ENCODE measurements at places on chromosomes 11 and 22. TPM values are rescaled to one million over a fixed set of nuclear protein-coding genes. Genes with fewer than 3 reads are reported as not detected.

- DNase-seq, result no peak
Measured at GRCh38 chr11:106231591-106231990, 154.1 kb downstream of the AASDHPPT start.

DNA sequence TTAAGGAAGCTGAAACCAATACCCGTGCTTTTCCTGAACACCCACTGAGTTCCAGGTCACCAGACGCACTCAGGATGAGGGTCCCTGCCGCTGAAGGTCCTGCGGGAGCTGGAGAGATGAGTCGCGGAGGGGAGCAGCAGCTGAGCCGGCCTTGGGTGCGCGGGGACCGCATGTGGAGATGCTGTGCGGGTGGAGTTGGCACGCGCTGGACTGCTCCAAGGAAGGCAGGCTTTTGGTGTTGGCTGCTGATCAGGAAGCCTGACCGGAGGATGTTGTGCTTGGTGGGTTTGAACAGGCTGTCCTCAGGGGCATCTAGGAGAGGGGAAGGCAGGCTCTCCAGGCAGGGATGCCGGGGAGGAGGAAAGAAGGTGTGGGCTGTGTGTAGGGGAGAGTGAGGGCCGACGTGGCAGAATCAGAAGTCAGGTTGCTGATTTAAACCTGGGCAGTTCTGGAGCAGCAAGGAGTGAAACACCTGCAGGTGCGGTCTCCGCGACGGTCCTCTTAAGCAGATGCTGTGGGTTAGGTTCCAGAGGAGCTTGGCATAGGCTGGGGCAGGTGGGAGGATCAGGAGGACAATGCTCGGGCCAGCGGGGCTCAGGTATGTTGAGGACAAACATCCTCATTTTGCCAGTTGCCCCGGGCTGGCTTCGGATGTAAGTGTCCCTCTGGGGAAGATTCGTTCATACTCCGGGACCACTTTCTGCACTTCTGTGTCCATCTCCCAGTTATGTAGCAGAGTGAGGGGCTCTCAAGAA lies 197.5 kb upstream of the B3GAT1 start:
- DNase-seq, result no peak

DNA sequence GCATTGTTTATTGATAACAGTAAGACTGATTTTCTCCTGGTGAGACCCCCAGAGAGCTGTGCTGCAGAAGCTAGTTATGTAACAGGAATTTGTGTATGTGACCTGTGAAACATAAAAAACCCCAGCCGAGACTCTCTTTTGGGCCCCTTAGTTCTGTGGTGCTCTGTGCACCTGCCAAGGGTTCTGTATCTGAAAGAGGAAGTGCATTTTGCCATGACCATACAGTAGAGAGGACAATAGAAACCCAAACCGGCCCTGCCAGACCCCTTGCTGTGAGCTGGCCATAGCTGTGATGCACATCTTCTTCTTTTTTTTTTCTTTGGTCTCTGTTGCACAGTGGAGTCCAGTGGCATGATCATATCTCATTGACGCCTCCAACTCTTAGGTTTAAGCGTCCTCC lies 31.4 kb upstream of the APOL5 start:
- no peak for DNase-seq

GRCh38 chr11:32266601-32267000 lies 168.7 kb downstream of the WT1 start:
- no peak for DNase-seq

- DNase-seq, result no peak
Measured at GRCh38 chr11:47395223-47396048, 13.0 kb upstream of the SLC39A13 start.

DNA sequence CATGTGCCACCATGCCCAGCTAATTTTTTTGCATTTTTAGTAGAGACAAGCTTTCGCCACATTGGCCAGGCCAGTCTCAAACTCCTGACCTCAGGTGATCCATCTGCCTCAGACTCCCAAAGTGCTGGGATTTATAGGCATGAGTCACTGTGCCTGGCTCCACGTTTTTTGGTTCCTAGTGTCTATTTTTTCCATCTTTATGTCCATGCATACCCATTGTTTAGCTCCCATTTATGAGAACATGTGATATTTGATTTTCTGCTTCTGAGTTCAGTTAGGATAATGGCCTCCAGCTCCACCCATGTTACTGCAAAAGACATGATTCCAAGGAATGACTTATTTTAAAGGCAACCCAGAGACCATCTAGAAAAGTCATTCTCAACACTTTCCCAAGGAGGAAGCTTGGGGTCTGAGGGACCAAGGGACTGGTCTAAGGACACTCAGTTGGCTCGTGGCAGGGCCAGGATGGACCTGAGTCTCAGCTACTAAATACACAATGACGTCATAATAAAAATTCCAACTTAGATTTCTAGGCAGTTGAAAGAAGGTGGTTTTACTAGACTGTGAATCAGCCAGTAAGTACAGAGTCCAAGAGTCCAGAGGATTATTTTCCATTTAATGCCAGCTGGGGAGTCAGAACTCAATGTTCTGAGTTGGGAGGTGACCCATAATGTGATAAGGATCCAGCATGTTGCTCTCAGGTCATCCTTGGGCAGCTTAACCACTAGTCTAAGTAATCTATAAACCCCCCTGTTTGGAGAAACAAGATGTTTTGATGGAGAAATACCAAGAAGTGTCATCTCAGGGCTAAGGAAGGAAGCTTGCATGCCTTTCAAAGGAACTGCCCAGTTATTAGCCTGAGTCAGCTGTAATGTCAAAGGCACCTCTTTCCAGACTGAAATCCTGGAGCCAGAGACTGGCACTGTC lies 39.4 kb downstream of the ABTB2 start:
- no peak for DNase-seq

DNA sequence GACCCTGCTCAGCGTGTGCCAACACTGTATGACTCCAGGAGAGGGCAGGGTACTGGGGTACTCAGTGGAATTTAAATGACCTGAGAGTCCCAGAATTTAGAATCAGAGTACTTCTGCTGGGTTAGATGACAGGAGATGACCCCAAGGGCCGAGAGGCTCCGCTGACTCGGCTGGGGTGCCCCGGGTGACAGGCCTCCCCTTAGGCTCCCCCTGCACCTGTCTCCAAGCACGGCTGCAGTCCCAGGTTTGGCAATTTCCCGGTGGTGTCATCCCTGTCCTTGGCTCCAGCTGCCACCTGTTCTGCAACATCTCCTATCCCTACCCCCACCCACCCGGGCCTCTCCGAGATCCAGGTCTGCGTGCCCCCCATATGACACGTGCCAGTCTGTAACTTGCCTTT lies 1.3 kb downstream of the ACTN3 start:
- no peak for DNase-seq

DNA sequence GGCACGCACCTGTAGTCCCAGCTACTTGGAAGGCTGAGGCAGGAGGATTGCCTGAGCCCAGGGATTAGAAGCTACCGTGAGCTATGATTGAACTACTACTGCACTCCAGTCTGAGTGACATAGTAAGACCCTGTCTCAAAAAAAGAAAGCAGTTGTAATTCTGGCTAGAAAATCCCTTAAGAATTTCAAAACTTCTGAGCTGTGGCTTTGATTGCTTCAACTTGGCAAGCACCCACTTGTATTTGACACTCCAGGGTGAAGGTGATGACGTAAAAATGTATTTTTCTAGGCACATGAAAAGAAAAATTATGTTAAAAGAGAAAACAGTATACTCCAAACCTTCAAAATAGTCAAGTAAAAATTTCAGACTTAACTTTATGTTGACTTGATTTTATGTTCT lies 23.6 kb upstream of the ALKBH3 start:
- DNase-seq, result no peak

GRCh38 chr11:95920460-95921105 lies 3.3 kb downstream of the MTMR2 start:
- no peak for DNase-seq

DNA sequence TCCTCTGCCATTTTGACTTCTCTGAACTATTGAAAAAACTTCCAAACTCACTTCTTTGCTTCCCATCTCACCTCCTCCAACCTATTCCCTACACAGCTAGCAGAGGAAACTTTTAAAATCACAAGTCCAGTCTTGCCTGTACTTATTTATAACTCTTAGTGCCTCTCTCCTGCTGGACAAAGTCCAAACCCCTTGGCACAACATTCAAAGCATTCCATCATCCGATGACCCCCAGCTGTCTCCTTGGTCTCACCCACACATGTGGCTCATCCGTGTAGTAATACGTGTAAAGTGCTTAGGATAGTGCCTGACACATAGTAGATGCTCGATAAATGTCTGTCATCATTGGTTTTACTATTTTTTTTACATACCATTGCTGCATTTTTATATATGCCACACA lies 101.4 kb downstream of the PARVA start:
- peak; percentile 36 for DNase-seq

- no peak for DNase-seq
Measured at GRCh38 chr11:33311680-33312079, 54.5 kb downstream of the HIPK3 start.

DNA sequence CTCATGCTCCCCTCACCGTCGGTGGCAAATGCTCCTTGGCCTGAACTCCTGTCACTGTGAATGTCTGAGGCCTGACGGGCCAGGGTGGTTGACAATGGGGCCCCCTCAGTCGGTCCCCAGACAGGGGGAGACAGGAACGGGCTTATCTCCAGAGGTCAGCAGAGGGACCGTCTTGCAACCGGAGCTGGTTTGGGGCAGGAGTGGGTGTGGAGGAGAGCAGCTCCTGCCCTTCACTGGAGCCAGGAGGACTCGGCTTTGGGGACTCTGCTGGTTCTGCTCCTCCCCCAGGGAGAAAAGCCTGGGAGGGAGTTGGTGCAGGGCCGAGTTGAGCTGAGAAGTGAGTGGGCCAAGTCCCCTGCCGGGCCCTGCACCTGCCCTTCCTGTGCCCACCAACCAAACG lies 354.4 kb downstream of the BRD1 start:
- DNase-seq, result no peak

DNA sequence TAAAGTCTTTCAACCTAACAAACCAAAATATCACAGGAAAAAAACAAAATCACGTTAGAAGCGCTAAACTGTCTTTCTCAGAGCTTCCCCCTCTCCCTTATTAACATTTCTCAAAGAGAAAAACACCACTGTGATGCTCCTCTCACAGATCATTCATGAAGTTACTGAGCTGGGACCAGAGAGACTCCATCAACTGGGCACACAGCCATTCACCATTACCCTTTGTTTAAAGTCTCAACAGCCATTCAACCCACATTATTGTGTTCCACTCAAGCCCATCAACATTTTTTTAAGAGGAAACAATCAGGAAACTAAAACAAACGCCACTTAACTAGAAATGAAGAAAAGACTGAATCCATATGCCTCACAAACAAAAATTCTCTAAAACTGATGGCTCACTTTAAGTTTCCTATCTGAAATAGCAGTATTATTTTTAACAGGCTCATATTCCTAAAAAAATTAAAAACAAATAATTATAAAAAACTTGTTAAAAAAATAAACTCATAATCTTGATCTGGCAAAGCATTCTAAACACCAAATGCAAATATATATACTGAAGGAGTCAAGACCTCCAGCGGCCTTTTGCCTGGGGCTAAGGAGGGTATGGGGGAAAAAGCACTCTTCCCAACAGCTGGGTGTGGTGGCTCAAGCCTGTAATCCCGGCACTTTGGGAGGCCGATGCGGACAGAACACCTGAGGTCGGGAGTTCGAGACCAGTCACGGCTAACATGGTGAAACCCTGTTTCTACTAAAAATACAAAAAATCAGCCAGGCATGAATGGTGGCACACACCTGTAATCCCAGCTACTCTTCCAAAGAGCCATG lies 14.0 kb downstream of the CELF1 start:
- no peak for DNase-seq

- no peak for DNase-seq
Measured at GRCh38 chr11:19979519-19979845, 180.8 kb downstream of the DBX1 start.

- DNase-seq, result no peak
Measured at GRCh38 chr11:69121621-69122325, 34.0 kb upstream of the SMIM38 start.

- DNase-seq, result no peak
Measured at GRCh38 chr11:116782728-116783127, 5.1 kb downstream of the ZPR1 start.

GRCh38 chr11:133991101-133991500 lies 34.3 kb upstream of the IGSF9B start:
- no peak for DNase-seq

DNA sequence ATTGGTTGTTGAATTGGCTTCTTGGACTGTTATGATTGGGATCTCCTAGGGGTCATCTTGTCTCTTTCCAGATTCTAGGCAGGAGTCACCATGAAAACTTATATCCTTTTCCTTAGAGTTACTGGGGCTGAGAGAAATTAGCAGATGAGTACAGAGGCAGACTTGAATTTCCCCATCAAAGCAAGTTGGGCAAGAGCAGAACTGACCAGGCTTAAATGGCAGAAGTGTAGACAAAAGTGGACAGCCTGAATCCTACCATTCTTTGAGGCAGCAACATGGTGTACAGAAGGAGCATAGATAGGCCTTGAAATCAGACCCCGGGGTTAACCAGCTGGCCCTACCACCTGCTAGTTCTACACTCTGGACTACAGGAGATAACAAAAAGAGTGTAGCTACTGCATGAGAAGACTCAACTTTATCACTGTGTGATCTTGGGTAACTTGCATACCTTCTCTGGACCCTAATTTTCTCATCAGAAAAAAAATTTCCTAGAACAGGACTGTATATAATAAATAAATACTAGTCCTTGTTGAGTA lies 427.4 kb upstream of the CADM1 start:
- no peak for DNase-seq

DNA sequence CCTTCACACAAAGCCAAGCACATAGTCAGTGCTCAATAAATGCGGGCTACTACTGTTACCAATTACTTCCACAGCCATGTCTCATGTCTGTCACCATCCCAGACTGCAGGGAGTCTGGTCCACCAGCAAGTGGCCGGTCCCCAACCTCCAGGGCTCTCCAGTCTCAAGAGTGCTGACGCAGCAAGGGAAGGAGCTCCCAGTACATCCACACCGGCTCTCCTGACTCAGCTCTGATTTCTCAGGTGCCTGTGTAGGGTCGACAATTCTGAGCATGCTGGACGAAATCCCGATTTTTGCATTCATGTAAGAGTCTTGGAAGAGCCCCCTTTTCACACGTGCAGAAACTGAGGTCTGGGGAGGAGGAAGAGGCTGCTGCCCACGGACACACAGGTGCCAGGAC lies 10.3 kb upstream of the NEFH start:
- no peak for DNase-seq

- DNase-seq, result peak; percentile 17
Measured at GRCh38 chr11:30586251-30587144, at the start of gene MPPED2. TSS of gene MPPED2 (minus strand) at chr11:30586353. CDS start at chr11:30580373, 5,980 bp downstream.

GRCh38 chr11:3627291-3627690 lies 14.5 kb downstream of the ART5 start:
- no peak for DNase-seq

DNA sequence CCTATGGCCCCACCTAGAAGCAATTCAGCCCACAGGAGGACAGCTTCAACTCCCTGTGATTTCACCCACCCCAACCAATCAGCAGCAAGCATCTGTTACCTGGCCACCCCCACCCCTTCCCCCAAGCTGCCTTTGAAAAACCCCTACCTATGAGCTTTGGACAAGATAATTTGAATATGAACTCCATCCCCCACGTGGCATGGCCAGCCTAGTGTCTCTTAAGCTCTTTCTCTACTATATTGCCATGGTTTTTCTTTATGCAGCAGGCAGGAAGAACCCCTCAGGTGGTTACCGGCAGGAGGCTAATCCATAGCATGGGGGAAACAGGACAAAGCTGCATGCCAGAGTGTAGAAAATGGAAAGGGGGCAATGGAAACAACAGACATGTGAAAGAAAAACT lies 29.0 kb downstream of the CTSC start:
- no peak for DNase-seq

Gene RAG1
- 0.88 TPM for total RNA-seq

Gene CASP12
- 20.7 TPM for total RNA-seq

Gene PKDREJ
- total RNA-seq, result not detected

Gene TTLL8
- not detected for total RNA-seq

Gene HTR3B
- not detected for total RNA-seq

Gene MMP13
- not detected for total RNA-seq

Gene CCDC188
- 2.7 TPM for total RNA-seq

Measured in uterus (tissue), 4 donors.